Stimulated activated CD8-positive, alpha-beta memory T cell treated with anti-CD3 and anti-CD28 coated beads, Interleukin-4, amount 100 ng/mL, for 1 hour (primary cell): ENCODE measurements at places on chromosomes 5 and 9.

DNA sequence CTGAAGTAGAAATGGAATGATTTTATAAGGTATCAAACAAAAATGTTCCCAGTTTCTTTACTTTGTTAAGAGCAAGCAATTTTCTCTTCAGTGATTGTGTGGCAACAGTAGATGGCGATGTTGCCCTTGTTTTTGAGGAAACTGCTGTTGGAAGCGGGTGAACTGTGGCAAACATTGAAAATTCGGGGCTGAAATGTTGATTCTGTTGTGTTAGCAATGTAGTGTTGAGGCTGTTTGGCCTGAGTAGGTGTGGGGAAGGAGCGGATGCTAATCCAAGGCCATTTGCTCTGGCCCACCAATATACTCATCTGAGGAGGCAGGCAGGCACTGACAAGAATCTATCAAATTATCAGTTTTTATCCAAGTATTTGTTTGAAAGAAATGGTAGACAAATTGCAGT is 129.8 kb downstream of the SLC12A2 start:
- DNase-seq: no peak

DNA sequence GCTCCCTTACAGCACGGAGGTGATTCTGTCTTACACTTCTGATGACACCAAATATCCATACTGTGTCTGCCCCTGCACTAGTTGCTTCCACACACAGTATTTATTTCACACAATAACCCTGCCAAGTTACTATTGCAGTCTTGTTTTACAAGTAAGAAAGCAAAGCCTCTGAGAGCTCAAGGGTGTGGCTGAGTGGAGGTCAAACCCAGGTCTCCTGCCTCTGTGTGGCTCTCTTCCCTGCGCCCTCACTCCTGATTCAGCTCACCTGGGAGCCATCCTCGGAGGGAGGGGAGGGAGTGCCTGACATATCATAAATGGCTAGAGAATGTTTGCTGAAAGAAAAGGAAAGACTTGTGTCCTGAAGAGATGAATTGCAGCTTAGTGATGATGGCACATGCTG is 41.0 kb downstream of the MVB12B start:
- DNase-seq: no peak

GRCh38 chr5:1542781-1543180 is 19.0 kb upstream of the LPCAT1 start:
- no peak for DNase-seq

- DNase-seq: no peak
Observed at GRCh38 chr9:68861436-68861835, 152.5 kb downstream of the PRKACG start.
